ENCODE measurements at places on chromosomes 2 and 18.
A peak's percentile ranks its signal among the peaks of the same experiment; 100 is the strongest.

DNA sequence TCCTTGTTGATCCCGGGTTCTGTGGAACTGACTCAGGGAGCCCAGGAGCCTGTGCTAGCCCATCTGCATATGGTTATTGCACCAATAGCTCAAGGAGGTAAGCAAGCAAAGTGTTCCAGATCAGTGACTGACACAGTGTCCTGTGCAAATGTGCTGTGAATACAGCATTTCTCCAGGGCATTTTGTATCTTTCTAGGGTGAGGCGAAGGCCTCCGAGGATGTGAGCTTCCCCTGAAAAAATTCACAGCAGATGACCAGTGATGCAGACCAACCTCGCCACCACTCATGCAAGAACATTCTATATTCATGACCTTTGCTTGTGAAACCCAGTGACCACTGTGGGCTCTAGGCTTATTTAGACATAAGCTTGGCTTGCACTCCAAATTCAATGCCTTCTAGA is 15.2 kb upstream of the NT5DC4 start:
- DNase-seq = no peak

DNA sequence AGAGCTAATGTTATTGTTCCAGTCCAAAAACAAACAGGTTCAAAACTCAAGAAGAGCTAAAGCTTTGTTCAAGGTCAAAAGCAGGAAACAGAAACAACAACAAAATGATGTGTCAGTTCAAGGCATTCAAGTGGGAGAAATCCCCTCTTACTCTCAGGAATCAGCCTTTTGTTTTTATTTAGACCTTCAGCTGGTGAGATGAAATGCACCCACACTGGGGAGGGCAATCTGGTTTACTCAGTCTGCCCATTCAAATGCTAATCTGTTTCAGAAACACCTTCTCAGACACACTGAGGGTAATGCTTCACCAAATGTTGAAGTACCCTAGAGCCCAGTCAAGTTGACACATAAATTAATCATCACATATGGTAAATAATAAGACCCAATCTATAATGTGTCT is 150.6 kb downstream of the TMX3 start:
- no peak for DNase-seq

- no peak for DNase-seq
Measured at GRCh38 chr18:24831081-24831480, 370.6 kb downstream of the HRH4 start.

DNA sequence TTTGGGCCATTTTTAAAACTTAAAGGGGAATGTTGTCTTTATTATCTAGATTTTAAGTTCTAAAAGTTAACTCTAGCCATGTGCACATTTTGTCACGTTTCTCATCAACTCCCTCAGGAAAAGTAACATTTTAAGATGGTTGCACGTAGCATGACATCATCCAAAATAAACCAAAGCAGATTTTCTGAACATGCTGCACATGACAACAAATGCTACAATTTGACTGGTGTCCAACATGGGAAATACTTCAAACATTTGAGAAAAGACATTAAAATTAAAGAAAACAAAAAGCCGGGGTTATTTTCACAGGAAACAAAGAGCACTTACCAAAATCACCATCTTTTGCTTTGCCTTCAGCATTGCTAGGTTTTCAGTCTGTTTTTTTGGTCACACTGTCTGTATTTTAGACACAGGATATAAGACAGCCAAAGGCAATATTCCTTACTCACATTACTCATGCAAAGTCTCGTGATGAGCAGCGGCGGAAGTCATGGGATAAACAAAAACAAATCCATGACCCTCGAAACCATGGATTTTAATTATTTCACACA is 51.3 kb upstream of the RND3 start:
- DNase-seq = no peak

GRCh38 chr2:26668856-26669750 is 23.4 kb upstream of the KCNK3 start:
- no peak for DNase-seq

DNA sequence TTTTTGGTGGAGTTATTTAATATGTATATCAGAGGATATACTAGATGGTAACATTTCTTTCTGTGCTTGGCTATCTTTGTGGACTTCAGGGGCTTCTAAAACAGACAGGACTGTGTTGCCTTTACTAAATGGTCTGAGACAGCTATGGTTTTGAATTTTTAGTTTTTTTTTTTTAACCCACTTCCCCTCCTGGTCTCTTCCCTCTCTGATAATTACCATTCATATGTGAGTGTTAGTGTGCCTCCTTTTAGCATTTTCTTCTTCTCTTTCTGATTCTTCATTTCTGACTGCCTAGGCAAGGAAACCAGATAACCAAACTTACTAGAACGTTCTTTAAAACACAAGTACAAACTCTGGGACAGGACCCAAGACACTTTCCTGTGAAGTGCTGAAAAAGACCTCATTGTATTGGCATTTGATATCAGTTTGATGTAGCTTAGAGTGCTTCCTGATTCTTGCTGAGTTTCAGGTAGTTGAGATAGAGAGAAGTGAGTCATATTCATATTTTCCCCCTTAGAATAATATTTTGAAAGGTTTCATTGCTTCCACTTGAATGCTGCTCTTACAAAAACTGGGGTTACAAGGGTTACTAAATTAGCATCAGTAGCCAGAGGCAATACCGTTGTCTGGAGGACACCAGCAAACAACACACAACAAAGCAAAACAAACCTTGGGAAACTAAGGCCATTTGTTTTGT is 52.7 kb downstream of the SMAD4 start:
- no peak for DNase-seq

GRCh38 chr2:165778653-165779451 is 15.2 kb downstream of the GALNT3 start:
- DNase-seq = no peak

- no peak for DNase-seq
Measured at GRCh38 chr2:237716011-237716410, 82.6 kb upstream of the RBM44 start.

DNA sequence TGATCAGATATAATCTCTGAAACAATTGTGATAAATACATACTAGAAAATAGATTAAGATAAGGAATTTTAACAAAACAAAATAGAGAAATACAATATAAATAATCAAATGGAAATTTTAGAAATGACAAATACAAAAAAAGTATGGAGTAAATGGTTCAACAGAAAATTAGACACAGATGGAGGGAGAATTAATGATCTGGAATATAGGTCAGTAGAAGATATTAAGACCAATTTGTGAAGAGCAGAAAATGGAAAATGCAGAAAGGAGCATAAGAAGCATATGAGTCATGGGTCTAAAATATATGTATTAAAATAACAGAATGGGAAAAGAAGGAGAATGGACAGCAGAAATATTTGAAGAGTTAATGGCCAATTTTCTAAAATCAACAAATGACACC is 44.4 kb downstream of the FHOD3 start:
- DNase-seq = no peak

DNA sequence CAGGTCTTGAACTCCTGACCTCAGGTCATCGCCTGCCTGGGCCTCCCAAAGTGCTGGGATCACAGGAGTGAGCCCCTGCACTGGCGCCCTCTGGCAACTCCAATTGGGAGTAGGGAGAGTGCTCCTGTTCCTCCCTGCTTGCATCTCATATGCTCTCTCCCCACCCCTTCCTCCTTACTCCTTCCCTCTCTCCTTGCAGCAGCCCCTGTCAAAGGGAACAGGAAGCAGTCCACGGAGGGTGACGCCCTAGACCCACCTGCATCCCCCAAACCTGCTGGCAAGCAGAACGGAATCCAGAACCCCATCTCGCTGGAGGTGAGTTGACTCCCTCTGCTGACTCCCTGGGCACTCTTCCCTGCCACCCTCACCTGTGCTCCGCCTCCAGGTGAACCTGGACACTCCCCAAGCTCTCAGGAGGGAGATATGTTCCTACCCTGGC is 10.7 kb downstream of the ARID5A start:
- no peak for DNase-seq

GRCh38 chr2:11513319-11513718 is 20.5 kb upstream of the GREB1 start:
- DNase-seq = no peak

GRCh38 chr18:159037-159652 is 788 bp downstream of the USP14 start:
- peak; percentile 47 for DNase-seq

DNA sequence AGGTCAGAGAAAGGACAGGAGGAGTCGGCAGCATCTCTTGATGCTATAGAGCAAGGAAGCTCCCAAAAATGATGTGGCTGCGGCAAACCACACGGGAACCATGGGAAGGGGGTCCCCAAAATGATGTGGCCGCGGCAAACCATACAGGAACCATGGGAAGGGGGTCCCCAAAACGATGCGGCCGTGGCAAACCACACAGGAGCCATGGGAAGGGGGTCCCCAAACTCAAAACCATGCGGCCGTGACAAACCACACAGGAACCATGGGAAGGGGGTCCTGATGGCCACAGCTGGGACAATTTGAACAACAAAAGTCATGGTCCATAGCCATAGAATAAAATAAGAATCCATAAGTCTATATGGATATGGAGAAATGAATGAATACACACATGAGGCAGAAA is 58.4 kb upstream of the GLI2 start:
- no peak for DNase-seq

All from hematopoietic multipotent progenitor cell treated with erythropoietin and hydrocortisone succinate and interleukin-3 and kit ligand, for 17 days (in vitro differentiated cells).